ENCODE measurements at places on chromosomes 6 and 20. TPM values are rescaled to one million over a fixed set of nuclear protein-coding genes. Genes with fewer than 3 reads are reported as not detected.

DNA sequence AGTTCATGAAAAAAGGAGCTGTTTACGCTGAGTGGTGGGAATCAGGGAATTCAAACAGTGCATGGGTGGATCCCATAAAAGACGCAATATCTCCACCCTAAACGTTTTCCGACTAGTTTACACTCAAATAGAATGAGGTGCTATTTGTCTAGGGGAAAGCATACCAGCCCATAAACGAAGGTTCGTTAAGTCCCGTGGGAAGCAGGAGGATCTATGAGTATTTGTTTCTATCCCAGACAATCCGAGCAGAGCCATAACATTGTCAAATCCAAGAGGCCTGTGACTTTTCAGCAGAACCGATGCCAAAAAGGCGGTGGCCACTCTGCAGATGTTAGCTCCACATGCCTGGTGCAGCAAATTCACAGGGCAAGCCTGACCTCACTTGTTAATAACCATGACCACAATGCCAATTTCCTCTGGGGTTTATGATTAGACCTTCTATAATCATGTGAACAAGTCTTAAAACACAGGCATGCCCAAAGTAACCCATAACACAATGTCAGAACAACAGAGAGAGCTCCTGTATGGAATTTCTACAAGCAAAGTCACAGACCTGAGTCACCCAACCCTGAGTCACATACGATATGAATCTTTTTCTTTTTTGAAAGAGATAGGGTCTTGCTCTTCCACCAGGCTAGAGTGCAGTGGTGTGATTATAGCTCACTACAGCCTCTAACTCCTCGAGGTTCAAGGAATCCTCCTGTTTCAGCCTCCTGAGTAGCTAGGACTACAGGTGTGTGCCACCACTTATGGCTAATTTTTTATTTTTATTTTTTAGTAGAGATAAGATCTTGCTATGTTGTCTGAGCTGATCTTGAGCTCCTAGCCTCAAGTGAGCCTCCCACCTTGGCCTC is 123.3 kb downstream of the KIF13A start:
- no peak overlapping the region for H3K27ac ChIP-seq
- no peak for DNase-seq
- no peak overlapping the region for H3K4me3 ChIP-seq
- H3K4me1 ChIP-seq = no peaks in the 10 kb centered on the region
- no peaks in the 10 kb centered on the region for H3K36me3 ChIP-seq

The B4GALT5 gene
- 30.9 TPM for total RNA-seq

DNA sequence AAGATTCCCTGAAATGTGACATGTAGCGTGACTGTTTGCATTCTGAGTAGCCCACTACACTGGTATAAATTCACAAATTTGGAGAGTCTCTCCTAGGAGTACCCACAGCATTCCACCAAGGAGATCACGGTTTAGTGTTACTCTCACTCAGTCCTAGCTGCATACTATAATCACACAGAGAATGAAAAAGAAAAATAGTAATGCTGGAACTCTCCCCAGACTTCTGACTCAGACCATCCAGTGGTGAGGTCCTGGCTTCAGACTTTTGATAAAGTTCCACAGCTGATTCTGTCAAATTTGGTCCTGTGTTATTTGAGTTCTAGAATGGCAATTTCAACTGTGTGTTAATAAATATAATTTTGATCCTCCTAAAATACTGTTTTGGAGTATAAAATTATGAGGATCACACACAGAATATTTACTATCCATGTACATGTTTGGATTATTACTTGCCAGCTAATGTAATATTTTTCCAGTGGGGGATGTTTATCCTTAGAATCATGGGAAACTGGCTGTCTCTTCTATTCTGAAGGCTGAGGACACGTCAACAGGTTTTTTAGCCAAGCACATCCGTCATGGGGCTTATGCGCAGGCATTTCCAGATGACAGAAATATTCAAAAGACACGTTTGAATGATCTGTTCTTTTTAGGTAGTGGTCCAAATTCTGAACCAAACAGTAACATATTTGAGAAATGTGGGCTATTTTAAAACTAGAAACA is 5.1 kb upstream of the KIAA0408 start:
- no peak overlapping the region for H3K4me3 ChIP-seq
- no peak for DNase-seq
- peaks cover 2% of the 10 kb centered on the region for H3K36me3 ChIP-seq

- H3K4me3 ChIP-seq = no peak overlapping the region
- no peaks in the 10 kb centered on the region for H3K4me1 ChIP-seq
- no peaks in the 10 kb centered on the region for H3K36me3 ChIP-seq
- H3K27ac ChIP-seq = no peak overlapping the region
Observed at GRCh38 chr6:31299511-31299910, 27.6 kb upstream of the HLA-C start.

DNA sequence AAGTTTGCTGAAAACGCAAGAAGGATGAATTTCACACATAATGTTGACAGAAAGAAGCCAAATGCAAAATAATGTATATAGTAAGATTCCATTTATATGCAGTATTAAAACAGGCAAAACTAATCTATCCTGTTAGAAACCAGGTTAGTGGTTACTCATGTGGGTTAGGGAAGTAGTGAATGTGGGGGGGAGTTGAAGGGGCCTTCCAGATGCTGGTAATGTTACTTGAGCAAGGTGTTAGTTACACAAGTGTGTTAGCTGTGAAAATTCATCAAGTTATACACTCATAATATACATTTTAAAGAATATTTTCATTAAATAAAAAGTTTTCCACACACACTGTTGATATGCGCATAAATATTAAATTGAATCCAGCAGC is 29.8 kb downstream of the USP45 start:
- H3K27ac ChIP-seq = no peak overlapping the region
- no peak for DNase-seq
- H3K27me3 ChIP-seq = no peaks in the 10 kb centered on the region
- H3K4me3 ChIP-seq = no peak overlapping the region
- H3K36me3 ChIP-seq = peaks cover 13% of the 10 kb centered on the region
- peaks cover 3% of the 10 kb centered on the region for H3K4me1 ChIP-seq

DNA sequence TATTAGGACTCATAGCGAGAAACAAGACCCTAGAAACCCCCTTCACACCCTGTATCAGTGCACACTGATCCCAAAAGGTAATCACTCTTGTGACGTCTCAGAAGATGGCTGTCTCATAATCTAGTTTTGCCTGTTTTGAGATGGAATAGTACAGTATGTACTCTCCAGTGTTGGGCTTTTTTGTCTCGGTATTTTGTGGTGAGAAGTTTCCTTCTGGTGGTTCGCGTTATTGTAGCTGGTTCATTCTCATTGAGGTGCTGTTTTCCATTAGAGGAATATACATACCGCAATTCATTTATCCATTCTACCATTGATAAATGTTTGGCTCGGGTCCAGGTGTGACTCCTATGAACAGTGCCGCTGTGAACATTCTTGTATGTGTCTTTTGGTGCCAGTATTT is 27.9 kb upstream of the MAP3K4 start:
- H3K4me3 ChIP-seq = no peak overlapping the region
- no peaks in the 10 kb centered on the region for H3K4me1 ChIP-seq
- no peaks in the 10 kb centered on the region for H3K36me3 ChIP-seq
- H3K27me3 ChIP-seq = peaks cover 6% of the 10 kb centered on the region
- no peak for DNase-seq

DNA sequence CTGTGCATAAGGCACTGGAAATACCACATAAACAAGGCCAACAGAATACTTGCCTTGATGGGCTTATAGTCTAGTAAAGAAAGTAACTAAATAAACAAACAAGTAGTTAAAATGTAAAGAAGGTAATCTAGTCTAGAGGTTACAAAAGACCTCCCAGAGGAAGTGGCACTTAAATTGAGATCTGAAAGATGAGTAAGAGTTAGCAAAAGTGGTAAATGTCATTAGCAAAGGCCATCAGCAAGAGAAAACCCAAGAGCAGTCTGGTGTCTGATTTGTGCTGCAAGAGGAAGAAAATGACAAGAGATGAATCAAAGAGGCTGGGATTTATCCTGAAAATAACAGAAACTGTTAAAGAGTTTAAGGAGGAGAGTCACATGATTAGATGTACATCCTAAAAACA is 96.6 kb upstream of the SMLR1 start:
- peaks cover 2% of the 10 kb centered on the region for H3K36me3 ChIP-seq
- no peak overlapping the region for H3K4me3 ChIP-seq
- no peaks in the 10 kb centered on the region for H3K27me3 ChIP-seq
- H3K4me1 ChIP-seq = peaks cover 17% of the 10 kb centered on the region
